Stimulated activated CD8-positive, alpha-beta memory T cell treated with anti-CD3 and anti-CD28 coated beads, Interleukin-7, amount 100 ng/mL, for 1 hour (primary cell): ENCODE measurements at places on chromosomes 5 and 9.

- DNase-seq: no peak
These were observed 205.6 kb downstream of the ZNF462 start for GRCh38 chr9:107068581-107068980.

DNA sequence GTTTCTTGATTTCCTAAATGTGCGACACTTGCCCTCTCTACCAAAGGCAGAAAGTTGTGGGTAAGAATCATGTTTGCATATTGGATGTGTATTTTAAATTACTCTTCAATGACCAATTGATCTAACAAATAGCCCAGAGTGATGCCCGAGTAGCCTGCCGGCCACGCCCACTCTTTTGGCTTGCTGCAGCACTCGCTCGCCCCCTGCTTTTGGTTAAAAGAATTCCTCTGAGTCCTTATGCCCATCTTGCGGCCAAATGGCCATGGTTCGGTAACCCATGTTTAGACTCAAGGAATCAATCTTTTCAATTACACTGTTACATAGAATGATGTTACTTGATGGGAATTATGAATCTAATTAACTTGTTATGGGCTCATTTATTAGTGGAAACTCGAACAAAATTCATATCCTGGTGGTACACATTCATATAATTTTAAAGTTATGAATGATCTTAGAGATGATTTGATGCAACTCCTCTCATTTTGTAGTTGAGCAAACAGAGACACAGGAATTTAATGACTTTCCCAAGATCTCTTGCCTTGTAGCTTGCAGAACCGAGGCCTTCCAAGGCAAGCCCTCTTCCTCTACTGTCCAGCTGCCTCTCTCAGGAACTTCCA lies 36.5 kb downstream of the PPIC start:
- no peak for DNase-seq

DNA sequence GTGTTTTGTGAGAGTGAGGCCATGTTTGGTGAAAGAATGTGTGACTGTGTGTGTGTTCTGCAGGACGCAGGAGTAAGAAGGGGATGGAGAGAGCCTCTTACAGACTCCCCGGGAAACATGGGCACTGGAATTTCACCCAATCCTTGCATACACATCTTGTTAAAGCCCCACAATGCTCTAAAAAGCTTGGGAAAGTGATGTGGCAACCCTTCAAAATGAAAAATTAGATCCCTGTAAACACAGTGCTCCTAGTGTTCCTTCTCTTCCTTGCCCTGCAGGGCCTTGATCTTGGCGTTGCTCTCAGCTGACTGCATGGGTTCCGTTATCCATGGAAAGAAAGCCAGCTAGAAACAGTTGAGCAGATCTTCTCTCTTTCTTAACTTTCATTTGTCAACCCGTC lies 701.7 kb downstream of the SEMA5A start:
- DNase-seq: no peak

- no peak for DNase-seq
These were observed 6.0 kb upstream of the FAM163B start for GRCh38 chr9:133615186-133615585.

DNA sequence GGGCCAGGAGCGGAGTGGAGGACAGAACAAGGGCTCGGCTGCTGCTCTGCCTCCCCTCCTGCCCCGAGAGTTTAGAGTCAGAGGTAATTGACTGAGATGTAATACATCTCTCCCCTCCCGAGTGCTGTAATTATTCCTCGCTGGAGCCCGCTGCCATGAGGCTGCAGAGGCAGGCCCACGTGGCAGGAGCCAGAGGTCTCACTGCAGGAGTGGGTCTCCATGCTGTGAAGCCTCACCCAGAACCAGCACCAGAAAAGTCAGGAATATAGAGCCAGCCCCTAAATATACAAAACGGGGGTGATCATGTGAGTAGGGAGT lies 2.5 kb downstream of the FAM163B start:
- DNase-seq: no peak

DNA sequence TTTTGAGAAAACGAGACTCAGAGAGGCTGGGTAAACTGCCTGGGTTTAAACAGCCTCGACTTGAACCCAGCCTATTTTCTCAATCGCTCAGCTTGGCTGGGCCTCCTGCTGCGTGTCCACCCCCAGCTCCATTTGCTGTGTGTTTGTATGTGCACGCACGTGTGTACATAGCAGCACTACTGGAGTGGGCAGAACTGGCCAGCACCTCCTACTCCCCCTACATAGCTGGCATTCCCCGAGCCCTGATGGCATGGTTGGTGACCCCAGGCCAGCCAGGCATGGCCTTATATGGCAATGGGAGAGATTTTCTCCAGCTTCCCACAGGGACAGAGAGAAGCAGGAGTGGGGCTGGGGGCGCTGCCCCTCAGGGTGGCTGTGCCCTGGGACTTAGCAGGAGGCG lies 4.1 kb downstream of the AIF1L start:
- no peak for DNase-seq

DNA sequence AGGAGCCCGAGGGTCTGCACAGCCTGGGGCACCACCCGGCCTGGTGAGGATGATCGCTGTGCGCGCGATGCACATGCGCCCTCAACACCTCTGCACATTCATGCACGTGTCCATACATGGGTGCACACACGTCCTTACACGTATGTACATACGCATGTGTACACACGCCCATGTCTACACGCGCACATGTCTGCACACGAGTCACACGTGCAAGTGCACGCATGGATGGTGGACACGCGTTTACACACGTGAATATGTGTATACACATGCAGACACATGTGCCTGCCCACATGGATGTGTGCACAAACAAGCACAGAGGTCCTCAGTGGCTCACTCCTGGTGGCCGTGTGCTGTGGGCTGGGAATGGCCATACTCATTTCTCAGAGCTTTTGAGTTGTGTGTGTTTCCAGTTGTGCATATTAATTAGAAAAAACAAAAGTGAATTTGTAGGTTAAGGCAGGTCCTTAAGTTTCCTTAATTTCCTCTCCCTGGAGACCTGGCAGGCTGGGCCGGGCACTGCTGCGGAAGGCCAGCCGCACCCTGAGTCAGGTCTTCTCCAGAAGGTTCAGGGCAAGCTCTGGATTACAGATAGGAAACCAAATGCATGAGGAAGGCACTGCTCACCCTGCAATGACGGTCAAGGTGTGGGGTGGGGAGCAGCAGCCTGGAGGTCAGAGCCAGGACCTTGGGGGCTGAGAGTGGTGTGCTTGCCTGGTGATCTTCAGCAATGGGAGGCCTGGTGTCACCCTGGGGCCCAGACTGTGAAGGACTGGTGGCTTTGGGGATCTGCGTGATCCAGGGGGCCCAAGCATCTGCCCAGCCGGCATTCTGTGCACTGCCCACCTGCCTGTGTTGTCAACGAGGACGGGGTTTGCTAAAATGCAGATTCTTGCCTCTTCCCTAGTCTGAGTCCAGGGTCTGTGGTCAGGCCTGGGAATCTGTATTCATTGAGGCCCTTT lies 1.3 kb upstream of the RNU6ATAC start:
- no peak for DNase-seq

- DNase-seq: no peak
These were observed 132.7 kb upstream of the MAP1B start for GRCh38 chr5:71974622-71975021.

- DNase-seq: no peak
These were observed 28.1 kb downstream of the ACSL6 start for GRCh38 chr5:131983244-131983771.

DNA sequence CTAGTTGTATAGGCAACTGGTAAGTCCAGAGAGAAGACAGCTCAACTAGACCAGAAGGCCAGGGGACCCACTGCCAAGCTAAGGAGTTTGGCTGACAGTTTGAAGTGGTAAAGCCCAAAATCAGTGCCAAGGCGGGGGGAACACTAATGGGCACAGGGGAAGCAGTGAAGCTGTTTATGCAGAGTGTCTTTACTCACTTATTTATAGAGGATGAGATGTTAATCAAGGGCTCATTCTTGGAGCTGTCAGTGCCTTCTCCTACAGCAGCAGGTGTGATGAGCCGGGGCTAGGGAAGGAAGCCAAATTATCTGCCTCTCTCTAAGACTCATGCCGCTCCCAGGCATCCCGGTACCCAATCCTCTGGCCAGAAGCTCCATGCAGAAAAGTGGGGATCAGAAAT lies 75.2 kb upstream of the GALNT10 start:
- no peak for DNase-seq

DNA sequence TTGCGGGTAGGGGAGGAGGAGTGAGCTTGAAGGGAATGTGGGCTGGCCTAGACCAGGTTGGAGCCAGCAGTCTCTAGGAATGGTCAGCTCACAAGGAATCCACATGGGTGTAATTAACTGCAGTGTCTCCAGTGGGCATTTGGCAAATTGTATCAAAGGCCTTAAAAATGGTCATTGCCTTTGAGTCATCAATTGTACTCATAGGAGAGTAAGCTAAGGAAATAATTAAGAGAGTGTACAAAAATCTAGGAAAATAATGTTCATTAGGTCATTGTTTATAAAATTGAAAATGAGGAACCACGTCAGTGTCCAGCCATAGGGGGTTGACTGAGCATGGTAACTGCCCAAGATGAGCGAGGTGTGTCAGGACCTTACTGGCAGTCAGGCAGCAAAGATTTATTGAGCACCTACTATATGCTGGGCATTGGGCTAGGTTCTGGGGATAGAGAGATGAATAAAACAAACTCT lies 29.8 kb upstream of the RPL26L1 start:
- no peak for DNase-seq

- no peak for DNase-seq
These were observed 1.3 kb downstream of the GPR150 start for GRCh38 chr5:95620870-95621838.

GRCh38 chr9:76845254-76845653 lies 60.7 kb downstream of the PRUNE2 start:
- DNase-seq: no peak

- no peak for DNase-seq
These were observed 8.6 kb upstream of the ZDHHC12 start for GRCh38 chr9:128732576-128732975.

DNA sequence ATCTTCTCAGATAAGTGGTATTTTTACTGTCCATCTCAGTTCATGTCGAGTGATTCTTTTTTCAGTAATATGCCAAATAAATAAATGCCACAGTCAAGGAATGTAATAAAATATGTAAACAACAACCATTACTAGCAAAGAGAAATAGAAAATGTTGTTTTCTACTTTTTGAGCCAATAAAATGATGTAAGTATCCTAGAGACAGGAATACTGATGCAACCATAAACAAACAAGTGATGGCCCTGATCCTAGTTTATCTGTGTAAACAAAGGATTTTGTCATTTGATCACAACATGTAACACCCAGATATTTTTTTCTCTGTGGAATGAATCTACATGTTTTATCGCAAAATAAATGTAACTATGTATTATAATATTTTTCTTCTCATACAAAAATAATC lies 1852.8 kb downstream of the EFNA5 start:
- DNase-seq: no peak
